Skin of body (tissue), 3 donors: ENCODE measurements at places on chromosomes 5 and 9. TPM values are rescaled to one million over a fixed set of nuclear protein-coding genes. Genes with fewer than 3 reads are reported as not detected.

The NTRK2 gene
- total RNA-seq = 35.3 TPM

The RPL37 gene
- total RNA-seq = 1,466 TPM

The PTRH1 gene
- 11.8 TPM for total RNA-seq

The MRPL41 gene
- total RNA-seq = 22.2 TPM

The SPRY4 gene
- 8.9 TPM for total RNA-seq

The SAXO1 gene
- 0.10 TPM for total RNA-seq

GRCh38 chr9:99471033-99471432 is 249.0 kb downstream of the SEC61B start:
- DNase-seq = no peak

DNA sequence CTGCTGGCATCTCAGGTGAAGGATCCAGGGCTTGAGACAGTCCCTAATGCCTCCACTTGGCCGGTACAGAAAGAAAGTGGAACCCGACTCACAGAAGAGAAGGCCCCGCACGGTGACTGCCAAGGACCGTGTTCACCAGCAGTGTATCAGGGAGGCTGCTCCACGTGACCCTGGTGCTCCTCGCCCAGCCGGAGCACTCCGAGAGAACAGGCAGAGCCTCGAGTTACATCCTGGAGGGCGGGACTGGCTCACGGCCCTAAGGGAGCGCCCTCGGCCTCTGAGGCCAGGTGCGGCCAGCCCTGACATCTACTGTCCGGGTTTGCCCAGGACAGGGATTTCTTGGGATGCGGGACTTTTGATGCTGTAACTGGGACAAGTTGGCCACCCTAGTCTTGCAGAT is 104.0 kb upstream of the SARDH start:
- no peak for DNase-seq

- DNase-seq = no peak
Measured at GRCh38 chr5:150391986-150392385, 20.7 kb downstream of the CD74 start.

DNA sequence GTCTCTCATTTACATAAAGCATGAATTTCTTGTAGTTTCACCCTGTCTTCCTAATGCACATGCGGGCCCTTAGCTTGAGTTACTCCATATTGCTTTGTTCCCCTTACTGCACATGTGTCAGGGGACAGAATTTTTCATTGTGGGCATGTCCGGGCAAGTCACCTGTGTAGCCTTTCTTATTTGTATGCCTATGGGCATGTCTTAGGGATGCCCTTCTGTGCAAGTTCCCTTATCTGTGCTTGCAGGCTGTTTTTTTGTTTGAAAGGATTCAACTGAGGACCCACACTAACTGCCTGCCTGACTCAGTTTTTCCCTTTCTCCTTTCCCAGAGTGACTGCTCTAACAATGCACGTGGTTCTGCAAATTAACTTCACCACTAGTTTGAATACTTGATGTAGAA is 161.7 kb downstream of the YTHDC2 start:
- DNase-seq = no peak

GRCh38 chr9:91519520-91520277 is 96.1 kb upstream of the NFIL3 start:
- peak; percentile 29 for DNase-seq

DNA sequence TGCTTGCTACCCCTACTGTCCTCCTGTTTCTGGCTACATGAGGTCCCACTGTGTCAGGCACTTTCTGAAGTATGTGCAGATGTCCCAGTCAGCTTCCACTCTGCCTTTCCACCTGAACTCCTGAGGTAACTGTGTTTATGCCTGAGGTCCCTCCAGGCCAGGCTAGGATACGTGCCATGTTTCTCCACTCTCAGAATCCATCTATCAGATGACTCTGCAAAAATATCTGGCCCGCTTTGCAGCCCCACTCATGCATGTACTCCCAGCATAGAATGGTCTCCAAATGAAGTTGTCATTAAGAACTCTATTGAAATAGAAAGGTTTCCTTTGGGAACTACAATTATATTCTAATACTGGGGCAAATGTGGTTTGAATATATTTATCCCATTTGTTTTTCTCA is 231.9 kb upstream of the RASEF start:
- no peak for DNase-seq

DNA sequence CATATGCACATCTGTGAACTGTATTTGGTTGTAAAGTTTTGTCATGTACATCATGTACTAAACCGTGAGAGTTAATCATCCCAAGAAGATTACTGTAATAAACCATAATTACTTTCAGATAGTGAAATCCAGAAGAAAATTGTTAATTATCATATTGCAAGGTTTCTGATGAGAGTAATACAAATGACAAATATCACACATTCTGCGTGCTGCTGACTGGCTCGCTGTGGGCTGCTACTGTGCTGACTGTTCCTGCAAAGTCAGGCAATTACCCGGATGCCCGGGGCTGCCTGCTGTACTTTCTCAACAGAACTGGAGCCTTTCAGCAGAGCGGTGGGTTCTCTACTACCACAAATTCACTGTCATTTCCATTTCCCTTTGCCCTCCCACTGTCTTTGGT is 68.3 kb downstream of the SMARCA2 start:
- peak; percentile 48 for DNase-seq

- DNase-seq = peak; percentile 91
Measured at GRCh38 chr5:40755093-40755406, 711 bp downstream of the TTC33 start.
